Prostate gland (tissue), 2 donors: ENCODE measurements at places on chromosomes 12 and 14. TPM values are rescaled to one million over a fixed set of nuclear protein-coding genes. Genes with fewer than 3 reads are reported as not detected.

Gene TRHDE
- total RNA-seq: 3.1 TPM

Gene TMPRSS12
- total RNA-seq: 0.68 TPM

Gene GDF11
- 10.3 TPM for total RNA-seq

Gene CEBPE
- total RNA-seq: not detected

Gene B4GALNT1
- total RNA-seq: 2.2 TPM

Gene INSM2
- total RNA-seq: not detected

Gene LAG3
- 13.1 TPM for total RNA-seq

DNA sequence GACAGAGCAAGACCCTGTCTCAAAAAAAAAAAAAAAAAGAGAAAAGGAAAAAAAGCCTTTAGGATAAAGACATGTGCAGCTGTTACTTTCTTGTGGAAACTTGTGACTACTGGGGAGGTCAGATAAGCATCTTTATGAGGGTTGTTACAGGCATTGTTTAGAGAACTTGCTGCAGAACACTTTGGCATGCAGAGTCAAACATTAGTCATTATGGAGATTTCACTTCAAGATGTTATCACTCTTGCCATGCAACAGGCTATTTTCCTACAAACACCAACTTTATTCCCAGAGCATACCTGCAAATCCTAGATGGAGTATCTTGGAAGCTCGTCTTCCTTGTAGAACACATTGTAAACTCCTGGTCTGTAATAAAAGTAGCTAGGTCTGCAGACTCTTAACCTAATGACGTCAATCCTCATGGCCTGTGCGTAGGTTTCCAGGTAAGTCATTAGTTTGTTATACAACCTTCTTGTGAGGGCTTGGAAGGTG is 36.3 kb upstream of the WDR89 start:
- peak; percentile 80 for DNase-seq

GRCh38 chr12:3230758-3231375 is 153.7 kb downstream of the TSPAN9 start:
- no peak for DNase-seq

DNA sequence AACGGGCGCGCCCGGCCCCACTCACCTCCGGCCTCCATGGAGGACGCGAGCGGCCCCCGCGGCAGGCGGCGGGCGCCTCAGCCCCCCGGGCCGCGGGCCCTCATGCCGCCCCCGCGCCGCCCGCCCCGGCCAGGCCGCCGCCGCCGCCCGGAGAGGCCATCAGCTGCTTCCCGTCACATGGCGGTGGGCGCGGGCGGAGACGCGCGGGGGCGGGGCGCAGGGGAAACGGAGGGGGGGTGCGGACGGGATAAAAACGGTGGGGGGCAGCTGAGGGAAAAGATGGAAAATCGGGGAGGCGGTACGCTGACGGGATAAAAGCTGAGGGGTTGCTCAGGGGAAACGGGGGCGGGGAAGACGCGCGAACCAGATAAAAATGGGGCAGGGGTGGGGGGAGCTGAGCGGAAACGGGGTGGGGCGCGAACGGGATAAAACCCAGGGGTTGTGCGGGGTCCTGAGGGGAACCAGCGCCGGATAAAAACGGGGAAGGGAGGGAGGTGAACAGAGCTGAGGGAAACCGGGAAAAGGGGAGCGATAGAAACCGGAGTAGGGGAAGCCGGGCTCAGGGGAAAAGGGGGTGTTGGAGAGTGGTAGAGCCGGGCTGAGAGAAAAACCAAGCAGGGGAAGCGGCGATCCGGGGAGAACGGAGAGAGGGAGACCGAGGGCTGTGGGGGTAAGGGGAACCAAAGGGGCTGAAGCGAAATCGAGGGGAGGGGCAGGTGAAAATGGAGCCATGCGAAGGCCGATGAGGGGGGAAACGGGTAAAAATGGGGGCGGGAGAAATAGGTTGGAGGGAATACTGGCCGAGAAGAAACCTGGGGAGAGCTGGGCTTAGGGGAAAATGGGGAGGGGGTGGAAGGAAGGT is at the start of gene WSB2:
TSS of gene WSB2 (minus strand) at position 169 of the 862 bp plus-strand sequence. CDS start at position 38, 131 bp downstream.
- DNase-seq: peak; percentile 70

- DNase-seq: no peak
These were observed 11.2 kb downstream of the NUAK1 start for GRCh38 chr12:106127338-106128126.

DNA sequence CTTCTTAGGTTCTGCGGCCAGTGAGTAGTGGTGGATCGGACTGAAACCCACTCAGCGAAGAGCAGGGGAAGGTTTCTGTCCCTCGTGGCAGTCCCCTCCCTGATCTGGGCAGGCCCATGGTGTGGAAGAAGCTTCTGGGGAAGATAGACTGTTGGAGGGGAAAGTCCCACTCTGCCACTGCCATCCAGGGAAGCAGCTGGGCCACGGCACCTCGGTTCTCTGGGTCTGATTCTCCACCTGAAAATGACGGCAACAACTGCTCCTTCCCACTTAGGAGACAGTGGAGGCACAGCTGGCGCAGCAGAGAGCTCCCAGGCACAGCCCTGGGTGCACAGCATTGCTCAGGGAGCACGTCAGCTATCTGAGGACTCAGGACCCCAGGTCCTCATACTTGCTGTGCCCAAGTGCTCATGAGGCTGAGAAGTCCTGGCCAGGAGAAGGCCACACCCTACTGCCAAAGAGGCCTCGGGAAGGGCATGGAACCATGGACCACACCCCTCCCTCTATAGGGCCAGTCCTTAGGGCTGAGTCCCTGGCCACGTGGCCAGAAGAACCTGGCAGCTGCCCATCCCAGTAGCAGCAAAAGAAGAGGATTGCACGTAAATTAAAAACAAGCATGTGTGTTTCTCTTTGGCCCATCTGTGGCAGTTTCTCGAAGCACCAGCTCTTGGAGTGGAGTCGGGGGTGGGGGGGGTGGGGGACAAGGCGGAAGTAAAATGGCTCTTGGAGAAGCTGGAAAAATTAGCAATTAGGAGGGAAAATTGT is 85.3 kb upstream of the BCL11B start:
- no peak for DNase-seq

GRCh38 chr12:68138480-68138879 is 21.1 kb downstream of the IFNG start:
- DNase-seq: no peak

DNA sequence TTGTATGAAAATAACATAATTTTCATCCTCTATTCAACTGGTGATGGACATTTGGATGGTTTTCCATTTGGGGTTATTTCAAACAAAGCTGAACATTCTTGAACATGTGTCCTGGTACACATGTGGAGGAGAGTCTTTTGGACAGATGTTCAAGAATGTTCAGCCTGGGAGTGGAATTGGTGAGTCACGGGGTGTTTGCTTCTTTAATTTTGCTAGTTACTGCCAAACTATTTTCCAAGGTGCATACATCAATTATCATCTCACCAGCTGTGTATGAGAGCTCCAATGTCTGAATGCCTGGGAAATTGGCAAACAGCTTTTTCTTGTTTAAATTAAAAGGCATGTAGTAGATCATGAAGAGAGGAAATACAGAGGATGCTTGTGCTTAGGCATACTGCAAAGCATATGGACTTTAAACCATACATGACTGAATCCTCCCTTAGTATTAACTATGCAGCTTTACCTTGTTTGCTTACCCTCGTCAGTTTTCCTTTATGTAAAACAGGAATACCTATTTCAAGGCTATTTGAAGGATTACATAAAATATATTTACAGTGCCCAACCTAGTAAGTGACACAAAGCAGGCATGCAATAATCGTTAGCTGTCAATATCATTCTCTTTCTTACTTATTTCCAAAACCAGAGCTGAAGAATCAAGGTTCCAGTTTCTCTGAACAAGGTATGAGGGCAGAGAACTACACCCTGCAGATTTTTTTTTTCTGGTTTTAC is 152.1 kb downstream of the ITPR2 start:
- no peak for DNase-seq
